ENCODE measurements at places on chromosomes 5 and 9.

- DNase-seq = no peak
Measured at GRCh38 chr9:134230092-134230941, 66.0 kb upstream of the RNU6ATAC start.

GRCh38 chr5:61351733-61352132, 19.7 kb downstream of the ZSWIM6 start:
- no peak for DNase-seq

DNA sequence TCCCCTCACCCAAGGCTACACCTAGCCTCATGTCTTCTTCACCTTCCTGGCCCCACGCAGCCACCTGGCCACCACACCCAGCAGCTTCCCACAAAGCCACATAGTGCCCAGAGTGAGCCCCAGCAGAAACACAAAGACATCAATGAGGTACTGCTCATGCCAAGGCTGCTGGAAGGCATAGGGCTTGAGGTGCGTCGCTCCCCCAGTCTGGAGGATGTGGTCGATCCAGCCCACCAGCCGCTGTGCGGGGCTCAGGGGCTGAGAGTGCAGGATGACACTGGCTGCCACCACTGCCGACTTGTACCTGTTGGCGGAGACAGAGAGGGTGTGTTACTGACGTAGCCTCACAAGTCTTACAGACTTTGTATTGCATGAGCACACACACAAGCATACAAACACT, 15.8 kb upstream of the CAPSL start:
- DNase-seq = no peak

DNA sequence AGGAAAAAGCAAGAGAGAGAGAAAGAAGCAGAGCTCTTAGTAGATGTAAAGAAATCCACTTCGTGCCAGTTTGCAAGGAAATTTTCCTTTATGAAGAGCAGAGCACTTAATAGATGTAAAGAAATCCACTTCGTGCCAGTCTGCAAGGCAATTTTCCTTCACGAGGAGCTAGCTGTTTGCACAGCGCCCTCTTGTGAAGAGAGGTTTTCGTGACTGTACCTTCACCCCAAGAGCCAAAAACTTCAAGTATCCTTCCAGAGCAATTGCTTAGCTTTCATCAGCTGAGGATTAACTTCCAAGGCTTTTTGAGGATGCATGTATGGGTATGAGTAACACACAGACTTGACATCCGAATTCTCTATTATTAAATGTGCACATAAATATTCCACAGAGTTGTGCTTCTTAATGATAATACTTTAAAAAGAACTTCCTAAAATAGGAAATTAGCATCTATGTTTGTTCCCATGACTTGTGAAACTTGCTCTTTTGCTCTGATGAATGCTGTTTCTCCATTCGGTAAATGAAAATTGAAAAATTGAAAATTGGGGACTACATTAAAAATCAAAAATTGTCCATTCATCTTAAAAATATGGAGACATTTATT, 525.6 kb downstream of the PDE4D start:
- DNase-seq = no peak

- no peak for DNase-seq
Measured at GRCh38 chr5:141356133-141356532, 1.3 kb downstream of the PCDHGA4 start.

DNA sequence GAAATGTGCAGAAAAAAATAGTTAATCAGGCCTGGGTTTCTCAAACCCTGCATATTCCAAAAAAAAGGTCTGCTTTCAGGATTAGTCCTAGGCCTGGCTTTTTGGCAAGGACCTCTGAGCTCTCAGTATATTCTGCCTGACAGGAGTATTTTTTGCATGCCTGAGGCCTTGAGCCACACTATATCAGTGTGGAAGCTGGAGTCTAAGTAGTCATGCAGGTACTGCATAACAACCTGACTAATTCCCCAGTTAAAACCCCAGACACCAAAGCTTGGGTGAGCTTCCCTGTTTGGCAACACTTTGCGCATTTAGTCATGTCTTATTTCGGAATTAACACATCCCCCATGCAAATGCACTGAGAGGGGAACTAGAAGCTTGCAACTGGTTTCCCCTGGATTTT, 359.5 kb downstream of the CETN3 start:
- DNase-seq = no peak

All from stimulated activated CD8-positive, alpha-beta memory T cell treated with anti-CD3 and anti-CD28 coated beads, Interleukin-4, amount 100 ng/mL, for 1 hour (primary cell).